ENCODE measurements at places on chromosomes 6 and 20.

DNA sequence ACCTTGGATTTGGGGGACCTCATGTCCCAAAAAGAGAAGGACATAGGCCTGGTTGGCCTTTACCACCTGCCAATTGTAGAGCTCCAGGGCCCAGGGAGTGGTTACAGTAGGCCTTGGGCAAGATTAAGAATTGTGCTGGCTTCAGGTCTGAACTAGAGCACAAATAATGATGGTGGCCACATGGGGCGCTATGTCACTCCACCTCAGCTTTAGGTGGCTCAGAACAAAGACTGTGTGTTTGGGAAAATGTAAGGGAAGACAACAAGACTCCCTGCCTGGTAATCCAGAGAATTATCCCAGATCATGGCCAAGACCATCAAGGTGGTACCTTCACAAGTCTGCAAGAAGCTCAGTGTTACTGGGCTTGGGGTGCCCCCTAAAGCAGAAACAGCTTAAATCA is 224.9 kb upstream of the OPRM1 start:
- DNase-seq: no peak
- peaks cover 5% of the 10 kb centered on the region for H3K4me1 ChIP-seq
- no peaks in the 10 kb centered on the region for H3K27me3 ChIP-seq
- no peak overlapping the region for H3K27ac ChIP-seq
- H3K36me3 ChIP-seq: peaks cover 4% of the 10 kb centered on the region
- H3K4me3 ChIP-seq: no peak overlapping the region

DNA sequence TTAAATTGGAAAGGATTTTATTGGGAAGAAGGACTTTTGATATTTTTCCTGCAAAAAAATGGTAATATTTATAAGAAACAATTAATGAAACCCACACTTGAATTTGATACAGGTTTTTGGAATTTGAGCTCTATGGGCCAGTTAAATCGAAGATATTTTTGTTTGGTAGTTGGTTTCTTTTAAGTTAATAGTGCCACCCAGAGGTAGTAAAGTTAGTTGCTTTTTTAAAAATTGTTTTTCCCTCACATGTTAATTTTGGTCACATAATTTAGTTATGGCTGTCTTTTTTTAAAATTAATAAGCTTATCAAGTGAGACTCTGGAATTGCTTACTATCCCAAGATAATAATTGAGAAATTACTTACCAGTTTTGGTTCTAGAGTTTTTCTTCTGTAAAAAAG is 7.1 kb downstream of the PRIM2 start:
- DNase-seq: no peak
- peaks cover 2% of the 10 kb centered on the region for H3K4me1 ChIP-seq
- H3K27me3 ChIP-seq: no peaks in the 10 kb centered on the region
- no peak overlapping the region for H3K27ac ChIP-seq
- peaks cover 45% of the 10 kb centered on the region for H3K36me3 ChIP-seq

DNA sequence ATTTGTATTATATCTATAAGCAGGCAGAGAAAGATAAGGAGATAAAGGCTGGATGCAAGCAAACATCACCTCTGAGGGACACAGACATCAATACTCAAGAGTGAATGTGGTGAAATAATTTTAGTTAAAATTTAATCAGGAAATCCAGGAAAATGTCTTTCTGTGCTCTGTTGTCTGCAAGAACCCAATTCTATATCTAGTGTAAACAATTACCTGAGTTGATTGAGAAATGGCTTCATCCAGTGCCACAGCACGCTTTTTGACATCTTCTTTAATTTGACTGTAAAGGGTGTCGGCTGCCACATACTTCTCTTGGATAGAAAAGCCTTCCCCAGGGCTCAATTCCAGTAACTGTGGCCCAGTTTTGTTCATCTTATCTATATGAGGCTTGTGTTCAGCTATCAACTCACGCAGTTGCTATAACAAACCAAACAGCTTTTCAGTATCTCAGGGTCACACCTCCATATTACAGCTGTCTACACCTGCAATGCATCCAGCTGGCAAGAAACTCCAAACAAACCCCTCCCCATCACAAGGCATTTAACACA is 131.6 kb downstream of the DST start:
- H3K4me3 ChIP-seq: no peak overlapping the region
- H3K27ac ChIP-seq: peak overlapping the region; percentile 52
- H3K36me3 ChIP-seq: peaks cover 23% of the 10 kb centered on the region
- no peaks in the 10 kb centered on the region for H3K4me1 ChIP-seq

DNA sequence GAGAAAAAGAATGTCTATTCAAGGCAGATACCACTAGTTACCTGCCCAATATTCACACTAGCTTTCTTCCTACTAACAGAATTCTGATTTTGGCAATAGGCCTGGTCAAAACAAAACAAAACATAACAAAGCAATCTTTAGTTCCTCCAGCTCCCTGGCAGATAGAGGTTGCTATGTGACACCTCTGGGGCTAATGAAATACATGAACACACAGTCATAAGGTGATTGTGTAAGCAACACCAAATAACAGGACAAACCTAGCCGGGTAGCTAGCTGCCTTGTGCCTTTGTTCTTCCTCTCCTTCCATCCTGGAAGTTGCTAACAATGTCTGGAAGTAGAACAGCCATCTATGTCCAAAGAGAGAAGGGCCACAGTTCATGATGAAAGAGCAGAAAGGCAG is 6.0 kb upstream of the HMGN3 start:
- no peaks in the 10 kb centered on the region for H3K27me3 ChIP-seq
- no peak overlapping the region for H3K4me3 ChIP-seq
- peaks cover 2% of the 10 kb centered on the region for H3K36me3 ChIP-seq
- DNase-seq: no peak
- H3K27ac ChIP-seq: no peak overlapping the region

- H3K27me3 ChIP-seq: no peaks in the 10 kb centered on the region
- no peaks in the 10 kb centered on the region for H3K4me1 ChIP-seq
- H3K36me3 ChIP-seq: no peaks in the 10 kb centered on the region
- H3K27ac ChIP-seq: no peak overlapping the region
- DNase-seq: no peak
These were observed 463.9 kb upstream of the JAG1 start for GRCh38 chr20:11137688-11138087.

DNA sequence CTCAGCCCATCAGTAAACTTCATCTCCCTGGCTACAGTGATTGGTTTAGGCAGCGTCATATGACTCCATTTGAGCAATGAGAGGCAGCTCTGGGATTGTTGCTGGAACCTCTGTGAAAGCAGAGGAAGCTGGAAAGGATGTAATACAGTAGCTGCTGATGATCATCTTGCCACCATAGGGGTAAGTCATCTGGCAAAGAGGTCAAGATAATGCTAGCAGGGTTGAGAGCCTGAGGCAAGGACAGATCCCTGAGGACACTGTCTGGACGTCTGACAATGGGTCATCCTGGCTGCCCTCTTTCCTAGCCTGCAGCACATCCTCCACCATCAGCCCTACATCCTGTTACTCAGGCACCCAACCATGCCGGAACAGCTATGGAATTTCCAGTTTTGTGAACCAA is 25.5 kb upstream of the FKBP1A start:
- H3K36me3 ChIP-seq: no peaks in the 10 kb centered on the region
- DNase-seq: no peak
- H3K27me3 ChIP-seq: peaks cover 20% of the 10 kb centered on the region
- H3K27ac ChIP-seq: no peak overlapping the region

- peaks cover 17% of the 10 kb centered on the region for H3K36me3 ChIP-seq
- no peak overlapping the region for H3K27ac ChIP-seq
- no peak for DNase-seq
- H3K4me1 ChIP-seq: peaks cover 44% of the 10 kb centered on the region
- no peaks in the 10 kb centered on the region for H3K27me3 ChIP-seq
These were observed 1164.5 kb upstream of the CITED2 start for GRCh38 chr6:140538926-140539325.
